ENCODE measurements at places on chromosomes 16 and 17.

- DNase-seq = no peak
Measured at GRCh38 chr17:16456742-16457316, 35.2 kb downstream of the LRRC75A start.

DNA sequence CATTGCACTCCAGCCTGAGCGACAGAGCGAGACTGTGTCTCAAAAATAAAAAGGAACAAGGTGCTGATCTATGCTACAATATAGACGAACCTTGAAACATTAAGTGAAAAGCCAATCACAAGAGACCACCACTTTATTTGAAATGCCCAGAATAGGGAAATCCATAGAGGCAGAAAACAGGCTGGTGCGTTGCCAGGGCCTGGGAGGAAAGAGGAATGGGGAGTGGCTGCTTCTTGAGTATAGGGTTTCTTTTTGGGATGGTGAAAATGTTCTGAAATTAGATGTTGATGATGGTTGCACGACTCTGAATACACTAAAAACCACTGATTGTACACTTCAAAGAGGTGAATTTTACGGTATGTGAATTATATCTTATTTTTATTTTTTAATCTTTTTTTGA, 20.3 kb upstream of the GLIS2 start:
- DNase-seq = no peak

DNA sequence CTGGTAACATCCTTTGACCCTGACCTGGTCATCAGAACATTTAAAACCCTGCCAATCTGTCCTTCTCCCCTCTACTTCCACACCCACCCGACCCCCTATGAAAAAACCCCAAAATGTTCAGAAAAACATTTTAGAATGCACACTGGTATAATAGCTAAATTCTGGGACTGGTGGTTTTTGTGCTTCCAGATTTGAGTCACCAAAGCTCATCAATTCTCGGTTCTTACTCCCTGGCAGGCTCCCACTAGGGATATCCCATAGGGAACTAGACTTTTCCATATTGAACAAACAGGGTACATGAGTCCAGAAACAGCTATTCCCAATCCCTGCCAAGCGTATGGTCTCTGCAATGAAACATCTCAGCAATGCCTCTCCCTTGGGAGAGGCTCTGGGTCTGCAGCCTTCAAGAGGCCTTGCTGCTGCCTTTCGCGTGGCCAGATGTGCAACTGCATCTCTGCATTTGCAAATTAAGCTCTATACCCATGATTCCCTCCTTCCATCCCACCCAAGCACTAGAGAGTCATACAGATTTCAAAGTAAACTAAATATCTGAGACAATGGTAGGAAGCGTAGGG, 67.7 kb downstream of the SMG6 start:
- no peak for DNase-seq

GRCh38 chr17:28189667-28190066, 129.3 kb upstream of the TMEM97 start:
- DNase-seq = no peak

- DNase-seq = no peak
Measured at GRCh38 chr16:51161440-51162195, 10.5 kb upstream of the SALL1 start.

DNA sequence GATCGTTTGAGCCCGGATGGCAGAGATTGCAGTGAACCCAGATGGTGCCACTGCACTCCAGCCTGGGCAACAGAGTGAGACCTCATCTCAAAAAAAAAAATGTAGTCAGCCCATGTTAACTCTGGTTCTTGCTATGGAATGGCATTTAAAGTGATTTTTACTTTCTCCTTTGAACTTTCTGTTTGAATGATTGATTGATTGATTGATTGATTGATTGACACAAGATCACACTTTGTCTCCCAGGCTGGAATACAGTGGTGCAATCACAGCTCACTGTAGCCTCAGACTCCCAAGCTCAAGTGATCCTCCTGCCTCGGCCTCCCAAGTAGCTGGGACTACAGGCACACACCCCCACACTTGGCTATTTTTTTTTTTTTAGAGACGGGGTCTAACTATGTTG, 17.0 kb downstream of the SMTNL2 start:
- DNase-seq = no peak

- DNase-seq = no peak
Measured at GRCh38 chr16:87832741-87833502, 36.4 kb downstream of the SLC7A5 start.

DNA sequence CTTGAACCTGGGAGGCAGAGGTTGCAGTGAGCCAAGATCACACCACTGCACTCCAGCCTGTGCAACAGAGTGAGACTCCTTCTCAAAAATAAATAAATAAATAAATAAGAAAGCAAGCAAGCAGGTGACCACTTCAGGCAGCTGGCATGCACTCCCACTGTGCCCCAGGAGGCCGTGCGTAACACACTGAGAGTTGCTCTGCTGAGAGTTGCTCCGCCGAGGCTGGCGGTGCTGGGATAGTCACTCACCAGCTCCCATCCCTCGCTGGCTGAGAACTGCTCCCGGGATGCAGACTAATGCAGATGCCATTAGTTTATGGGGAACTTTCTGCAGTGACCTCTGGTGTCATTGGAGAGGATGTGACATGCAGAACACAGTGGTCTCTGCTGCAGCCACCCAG, 105.7 kb upstream of the PLCG2 start:
- no peak for DNase-seq
